ENCODE measurements at places on chromosomes 2 and 18. TPM values are rescaled to one million over a fixed set of nuclear protein-coding genes. Genes with fewer than 3 reads are reported as not detected.

GRCh38 chr2:239444626-239445577 lies 44.1 kb upstream of the HDAC4 start:
- peaks cover 15% of the 10 kb centered on the region for H3K4me1 ChIP-seq
- peaks cover 48% of the 10 kb centered on the region for H3K27me3 ChIP-seq
- no peak overlapping the region for H3K27ac ChIP-seq
- no peak overlapping the region for H3K4me3 ChIP-seq
- peaks cover 9% of the 10 kb centered on the region for H3K36me3 ChIP-seq

DNA sequence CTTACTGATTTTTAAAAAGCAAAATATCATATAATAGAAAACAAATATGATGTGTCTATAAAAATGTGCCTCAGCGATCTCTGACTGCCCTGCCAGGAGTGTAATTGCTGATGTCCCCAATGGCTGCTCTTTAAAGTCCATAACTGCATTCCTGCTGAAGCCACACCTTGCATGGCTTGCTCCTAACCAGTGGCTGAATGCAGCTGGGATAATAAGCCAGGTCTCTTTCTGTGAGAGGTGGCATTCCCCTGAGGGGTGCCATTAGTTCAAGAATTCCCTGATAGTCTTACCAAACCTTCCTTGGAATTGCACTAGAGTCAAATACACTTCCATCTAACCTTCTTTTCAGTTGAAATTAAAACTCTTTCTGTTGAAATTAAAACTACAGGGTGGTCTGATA lies 125.8 kb upstream of the ZNF804A start:
- no peaks in the 10 kb centered on the region for H3K36me3 ChIP-seq
- no peaks in the 10 kb centered on the region for H3K27me3 ChIP-seq

GRCh38 chr2:32424739-32425138 lies 67.9 kb downstream of the BIRC6 start:
- H3K4me1 ChIP-seq = peaks cover 56% of the 10 kb centered on the region
- no peaks in the 10 kb centered on the region for H3K27me3 ChIP-seq
- no peak overlapping the region for H3K4me3 ChIP-seq
- H3K27ac ChIP-seq = no peak overlapping the region

GRCh38 chr18:25055076-25055475 lies 296.9 kb downstream of the ZNF521 start:
- no peaks in the 10 kb centered on the region for H3K27me3 ChIP-seq
- H3K36me3 ChIP-seq = no peaks in the 10 kb centered on the region
- no peak for DNase-seq

GRCh38 chr2:151051574-151052220 lies 210.0 kb downstream of the RBM43 start:
- peaks cover 5% of the 10 kb centered on the region for H3K4me1 ChIP-seq
- no peaks in the 10 kb centered on the region for H3K36me3 ChIP-seq
- peak; percentile 20 for DNase-seq

GRCh38 chr2:177533253-177533652 lies 140.7 kb downstream of the AGPS start:
- no peak overlapping the region for H3K27ac ChIP-seq
- no peaks in the 10 kb centered on the region for H3K36me3 ChIP-seq
- no peaks in the 10 kb centered on the region for H3K4me1 ChIP-seq
- no peak for DNase-seq

GRCh38 chr2:197176522-197176921 lies 134.1 kb downstream of the ANKRD44 start:
- peak overlapping the region; percentile 72 for H3K27ac ChIP-seq
- no peak for DNase-seq
- H3K4me3 ChIP-seq = no peak overlapping the region
- peaks cover 16% of the 10 kb centered on the region for H3K36me3 ChIP-seq

- no peak overlapping the region for H3K4me3 ChIP-seq
- no peaks in the 10 kb centered on the region for H3K27me3 ChIP-seq
- H3K36me3 ChIP-seq = no peaks in the 10 kb centered on the region
- no peak overlapping the region for H3K27ac ChIP-seq
- no peaks in the 10 kb centered on the region for H3K4me1 ChIP-seq
Observed at GRCh38 chr2:214652473-214652872, 157.0 kb downstream of the BARD1 start.

DNA sequence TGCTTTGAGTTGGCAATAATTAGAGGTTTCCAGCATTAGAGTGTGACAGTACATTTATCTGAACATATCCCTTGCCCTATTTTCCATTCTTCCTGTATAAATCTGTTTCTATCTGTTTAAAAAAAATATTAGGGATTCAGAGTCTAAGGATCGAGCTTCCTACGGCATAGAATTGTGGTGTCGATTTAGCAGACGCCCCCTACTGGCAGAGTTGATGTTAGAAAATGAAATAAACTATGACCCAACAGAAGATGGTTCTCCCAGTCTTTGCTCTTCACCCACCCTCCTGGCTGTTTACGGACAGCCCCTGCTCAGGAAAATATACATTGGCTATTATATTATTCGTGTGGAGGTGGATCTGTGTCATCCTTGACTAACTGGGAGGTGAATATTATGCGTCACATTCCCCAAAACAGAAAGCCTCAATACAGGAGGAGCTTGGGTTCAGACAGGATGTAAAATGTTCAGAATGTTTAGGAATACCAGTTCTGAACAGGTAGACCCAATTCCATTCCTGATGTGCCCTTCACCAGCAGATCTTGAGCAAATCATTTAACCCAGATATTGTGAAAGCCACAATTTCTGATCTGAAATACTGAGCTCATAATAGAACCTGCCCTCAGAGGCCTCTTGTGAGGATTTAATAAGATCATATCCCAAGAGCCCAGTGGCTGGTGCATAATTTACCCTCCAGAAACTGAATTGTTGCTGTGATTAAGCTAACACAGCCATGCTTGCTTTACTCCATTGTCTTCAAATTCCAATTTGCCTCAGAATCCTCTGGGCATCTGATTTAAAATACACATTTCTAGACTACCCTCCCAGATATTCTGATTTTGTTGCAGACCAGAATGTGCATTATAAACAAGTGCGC lies 10.8 kb upstream of the ERMN start:
- peak; percentile 23 for DNase-seq
- H3K4me1 ChIP-seq = peaks cover 6% of the 10 kb centered on the region
- H3K27me3 ChIP-seq = no peaks in the 10 kb centered on the region
- H3K27ac ChIP-seq = peak overlapping the region; percentile 71

GRCh38 chr2:155696571-155696970 lies 636.0 kb downstream of the NR4A2 start:
- no peaks in the 10 kb centered on the region for H3K27me3 ChIP-seq
- H3K36me3 ChIP-seq = no peaks in the 10 kb centered on the region
- H3K4me1 ChIP-seq = no peaks in the 10 kb centered on the region
- no peak overlapping the region for H3K27ac ChIP-seq
- H3K4me3 ChIP-seq = no peak overlapping the region
- no peak for DNase-seq

- no peak for DNase-seq
- H3K27me3 ChIP-seq = no peaks in the 10 kb centered on the region
- H3K36me3 ChIP-seq = no peaks in the 10 kb centered on the region
- H3K4me3 ChIP-seq = no peak overlapping the region
Observed at GRCh38 chr18:681985-682384, 24.5 kb downstream of the TYMS start.

DNA sequence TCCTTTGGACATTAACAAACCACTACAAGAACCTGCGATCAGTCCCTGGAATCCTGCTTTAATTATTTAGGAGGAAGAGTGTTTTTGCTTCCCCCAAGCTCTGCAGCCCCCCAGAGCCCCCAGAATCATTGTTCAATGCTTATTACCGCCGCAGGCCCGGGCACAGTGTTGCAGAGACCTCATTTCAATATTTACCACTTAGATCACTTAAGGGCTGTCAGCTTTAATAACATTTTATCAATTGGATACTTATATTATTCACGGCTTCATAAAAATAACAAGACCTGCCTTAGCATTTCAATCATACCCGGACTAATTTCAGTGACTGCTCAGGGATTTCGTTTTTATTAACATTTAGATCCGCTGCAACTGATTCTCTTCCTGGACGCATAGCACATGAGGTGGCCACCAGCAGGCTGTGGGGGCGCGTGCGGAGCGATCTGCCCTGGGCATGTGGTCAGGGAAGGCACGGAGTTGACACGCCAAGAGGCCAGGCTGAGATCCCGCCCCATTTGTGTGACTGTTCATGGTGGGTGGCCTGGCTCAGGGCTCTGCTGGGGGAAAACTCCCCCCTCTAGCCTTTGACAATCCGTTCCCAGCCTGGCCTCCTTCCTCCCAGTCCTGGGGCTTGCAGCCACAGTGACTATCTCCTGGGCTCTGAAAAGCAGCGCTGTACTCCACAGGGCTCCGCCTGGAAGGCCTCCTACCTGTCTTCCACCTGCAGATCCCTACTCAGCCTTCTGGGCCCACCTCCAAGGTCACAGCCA lies 267.6 kb downstream of the SRBD1 start:
- H3K36me3 ChIP-seq = peaks cover 11% of the 10 kb centered on the region
- H3K4me3 ChIP-seq = no peak overlapping the region
- no peak overlapping the region for H3K27ac ChIP-seq
- H3K27me3 ChIP-seq = peaks cover 29% of the 10 kb centered on the region

DNA sequence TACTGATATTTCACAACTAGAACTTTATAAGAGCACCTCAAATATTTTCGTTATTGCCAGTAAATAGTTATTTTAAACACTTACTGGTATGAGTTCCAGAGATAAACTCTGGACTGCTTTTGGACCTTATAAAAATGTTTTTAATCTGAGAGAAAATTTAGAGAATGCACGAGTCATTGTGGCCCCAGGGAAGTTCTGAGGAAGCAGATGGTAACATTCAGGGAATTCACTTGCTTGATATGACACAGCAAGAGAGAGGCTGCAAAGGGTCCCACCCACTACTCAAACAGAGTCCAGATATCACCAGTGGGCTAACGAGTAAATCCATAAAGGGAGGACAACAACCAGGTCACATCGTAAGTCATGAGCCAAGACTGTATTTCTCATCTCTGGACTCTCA lies 526.8 kb downstream of the TDRD15 start:
- H3K4me3 ChIP-seq = no peak overlapping the region
- no peaks in the 10 kb centered on the region for H3K36me3 ChIP-seq
- no peak for DNase-seq
- H3K27ac ChIP-seq = no peak overlapping the region
- H3K4me1 ChIP-seq = no peaks in the 10 kb centered on the region

DNA sequence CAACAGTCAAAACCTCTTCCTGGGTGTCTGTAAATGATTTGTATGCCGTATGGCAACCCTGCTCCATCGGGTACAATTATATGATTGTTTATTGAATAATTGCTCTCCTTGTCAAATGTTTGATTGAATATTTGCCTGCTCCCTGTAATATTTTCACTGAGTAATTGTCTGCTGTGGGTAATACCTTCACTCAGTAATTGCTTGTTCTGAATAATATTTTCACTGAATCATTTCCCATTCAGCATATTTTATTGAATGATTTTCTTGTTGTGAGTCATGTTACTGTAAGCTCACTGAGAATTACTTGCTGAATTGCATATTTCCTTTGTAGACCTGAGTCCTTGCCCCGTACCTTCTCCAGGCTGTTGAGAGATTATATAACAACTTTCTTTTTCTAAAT lies 535.2 kb downstream of the METTL4 start:
- H3K36me3 ChIP-seq = no peaks in the 10 kb centered on the region
- DNase-seq = no peak
- no peak overlapping the region for H3K27ac ChIP-seq
- H3K27me3 ChIP-seq = no peaks in the 10 kb centered on the region

Gene GPR35
- 0.82 TPM for polyA plus RNA-seq

Gene REL
- polyA plus RNA-seq = 125 TPM

Gene SLC40A1
- polyA plus RNA-seq = 7.2 TPM

Gene CTIF
- polyA plus RNA-seq = 0.58 TPM

Gene PDE11A
- not detected for polyA plus RNA-seq

Gene SERPINB7
- polyA plus RNA-seq = not detected

Gene SCN9A
- not detected for polyA plus RNA-seq

Gene CTLA4
- polyA plus RNA-seq = 0.60 TPM

Gene DQX1
- polyA plus RNA-seq = not detected

Data from naive B cell (primary cell).